ENCODE measurements at places on chromosomes 12 and 14.

DNA sequence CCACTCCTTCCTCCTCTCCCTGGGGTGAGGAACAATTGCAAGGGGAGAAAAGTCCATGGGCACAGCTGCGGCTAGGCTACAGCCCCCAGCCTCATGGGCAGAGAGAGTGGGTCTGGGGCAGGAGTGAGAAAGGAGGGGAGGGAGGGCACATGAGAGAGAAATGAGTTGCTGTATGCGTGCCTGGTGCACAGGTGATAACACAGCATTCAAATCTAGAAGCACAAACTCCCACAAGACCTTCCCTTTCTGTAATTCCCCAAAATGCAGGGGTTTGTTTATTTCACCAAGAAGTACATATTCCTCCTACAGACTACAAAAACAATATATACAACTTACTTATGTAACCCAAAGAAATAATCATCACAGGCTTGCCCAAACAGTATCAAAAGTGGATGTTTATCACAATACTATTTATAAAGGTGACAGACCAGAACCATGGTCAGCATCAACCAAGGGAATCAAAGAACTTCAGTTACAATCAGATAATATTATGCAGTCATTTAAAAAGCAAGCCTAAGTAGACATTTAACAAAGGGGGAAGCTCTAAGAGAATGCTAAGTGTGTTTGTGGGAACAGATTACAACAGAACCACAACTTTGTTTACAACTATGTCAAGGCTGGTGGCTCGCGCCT lies 54.2 kb downstream of the ITPK1 start:
- no peak for DNase-seq

DNA sequence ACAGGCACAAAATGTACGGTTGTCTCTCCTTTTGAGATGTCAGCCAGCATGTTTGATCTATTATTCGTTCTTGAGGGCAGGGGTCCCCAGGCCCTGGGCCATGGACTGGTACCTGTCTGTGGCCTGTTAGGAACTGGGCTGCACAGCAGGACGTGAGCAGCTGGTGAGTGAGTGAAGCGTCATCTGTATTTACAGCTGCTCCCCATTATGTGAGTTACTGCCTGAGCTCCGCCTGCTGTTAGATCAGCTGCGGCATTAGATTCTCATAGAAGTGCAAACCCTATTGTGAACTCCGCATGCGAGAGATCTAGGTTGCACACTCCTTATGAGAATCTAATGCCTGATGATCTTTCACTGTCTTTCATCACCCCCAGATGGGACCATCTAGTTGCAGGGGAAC lies 41.4 kb upstream of the SCN8A start:
- peak; percentile 7 for DNase-seq

GRCh38 chr14:104288272-104288671 lies 149.9 kb downstream of the KIF26A start:
- no peak for DNase-seq

GRCh38 chr12:71158361-71158882 lies 623 bp upstream of the TSPAN8 start:
- no peak for DNase-seq
